ENCODE measurements at places on chromosomes 5 and 9.
A peak's percentile ranks its signal among the peaks of the same experiment; 100 is the strongest.

- no peak for DNase-seq
Measured at GRCh38 chr5:110965773-110966581, 105.5 kb upstream of the TSLP start.

DNA sequence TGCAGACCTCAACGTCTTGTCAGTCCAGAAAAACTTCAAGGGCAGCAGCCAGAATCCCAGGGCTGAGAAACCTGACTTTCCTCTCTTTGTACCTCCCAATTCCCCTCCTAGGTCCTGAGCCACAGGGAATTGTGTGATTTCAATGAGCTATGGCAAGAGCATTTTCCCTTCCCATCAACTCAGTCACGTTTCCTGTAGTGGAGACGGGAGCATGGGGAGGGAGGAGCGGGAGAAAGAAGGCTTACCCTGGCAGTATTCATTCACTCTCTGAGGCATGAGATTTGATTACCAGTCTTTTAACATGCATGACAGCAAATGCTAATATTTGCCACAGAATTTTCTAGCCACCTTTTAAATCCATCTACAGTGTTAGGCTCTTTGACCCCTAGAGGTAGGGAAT, 109.4 kb upstream of the TBCA start:
- peak; percentile 61 for DNase-seq

DNA sequence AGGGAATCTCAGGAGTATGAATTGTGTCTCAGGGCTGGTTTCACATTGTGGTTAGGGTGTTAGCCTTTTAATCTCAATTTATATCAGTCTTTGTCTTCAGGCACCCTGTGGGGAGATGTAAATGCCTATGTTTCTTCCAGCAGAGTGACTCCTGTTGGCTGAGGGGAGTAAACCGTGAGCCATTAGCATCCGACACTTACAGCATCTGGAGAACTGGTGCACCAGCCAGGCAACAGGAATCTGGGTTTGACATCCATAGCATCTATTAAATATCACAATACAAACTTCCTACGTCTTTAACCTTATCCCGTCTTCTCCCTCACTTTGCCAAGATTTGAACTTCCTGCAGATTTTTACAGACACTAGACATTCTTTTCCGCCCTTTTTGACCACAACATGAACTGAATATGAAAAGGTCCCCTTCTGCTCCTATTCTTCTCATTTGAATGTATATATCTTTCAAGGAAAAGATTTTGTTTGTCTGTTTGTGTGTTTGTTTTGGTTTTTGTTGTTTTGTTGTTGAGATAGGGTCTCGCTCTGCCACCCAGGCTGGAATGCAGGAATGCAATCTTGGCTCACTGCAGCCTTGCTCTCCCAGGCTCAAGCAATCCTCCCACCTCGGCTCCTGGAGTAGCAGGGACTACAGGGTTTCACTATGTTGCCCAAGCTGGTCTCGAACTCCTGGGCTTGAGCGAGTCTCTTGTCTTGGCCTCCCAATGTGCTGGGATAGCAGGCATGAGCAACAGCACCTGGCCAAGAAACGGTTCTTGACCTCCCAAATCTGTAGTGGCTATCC, 626.2 kb downstream of the TLR4 start:
- no peak for DNase-seq

DNA sequence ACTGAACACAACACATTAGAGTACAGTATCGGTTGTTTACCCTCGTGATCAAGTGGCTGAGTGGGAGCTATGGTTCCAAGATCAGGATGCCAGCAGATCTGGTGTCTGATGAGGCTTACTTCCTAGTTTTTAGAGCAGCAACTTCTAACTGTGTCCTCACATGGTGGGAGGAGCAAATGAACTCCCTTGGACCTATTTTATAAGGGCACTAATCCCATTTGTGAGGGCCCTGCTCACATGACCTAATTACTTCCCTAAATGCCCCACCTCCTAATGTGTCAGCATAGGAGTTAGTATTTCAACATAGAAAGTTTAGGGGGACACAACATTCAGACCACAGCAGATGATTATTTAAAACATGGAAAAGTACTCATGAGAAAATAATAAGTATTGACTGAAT, 111.8 kb downstream of the GCNT1 start:
- DNase-seq = no peak

DNA sequence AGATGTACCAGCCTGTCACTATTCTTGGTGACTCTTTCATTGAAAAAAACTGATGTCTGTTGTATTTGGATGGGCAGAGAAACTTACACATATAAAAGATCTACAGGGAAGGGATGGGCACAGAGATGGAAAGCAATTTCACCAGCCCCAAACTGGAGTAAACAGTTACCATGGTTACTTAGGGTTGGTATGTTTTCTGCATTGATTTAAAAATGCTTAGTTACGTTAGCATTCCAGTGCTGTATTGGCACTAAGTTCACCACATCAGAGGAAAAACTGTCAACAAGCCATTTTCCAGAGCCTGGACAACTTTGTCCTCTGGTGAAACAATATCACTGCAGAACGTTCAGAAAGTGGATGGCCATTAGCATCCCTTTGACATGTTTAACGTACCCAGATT, 28.0 kb downstream of the MARCHF3 start:
- DNase-seq = no peak

- no peak for DNase-seq
Measured at GRCh38 chr5:124665035-124665434, 81.4 kb downstream of the ZNF608 start.

DNA sequence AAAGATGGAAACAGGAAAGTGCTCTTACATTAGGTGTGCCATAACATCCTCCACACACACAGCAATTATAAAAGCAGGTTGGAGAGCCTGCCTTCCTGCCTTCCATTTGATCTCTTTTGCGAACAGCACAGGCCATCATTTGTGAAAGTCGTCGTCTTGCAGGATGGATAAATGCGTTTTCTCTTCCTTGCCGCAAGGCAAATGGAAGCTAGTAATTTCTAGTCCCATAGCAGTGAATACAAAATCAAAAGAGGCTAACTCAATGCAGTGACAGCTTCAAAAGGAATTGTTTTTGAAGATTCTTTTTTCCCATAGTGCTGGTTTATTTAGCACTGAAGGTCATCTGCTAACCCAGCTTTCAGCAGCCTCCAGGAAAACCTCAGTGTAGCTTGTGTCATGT, 178.8 kb downstream of the GIN1 start:
- no peak for DNase-seq
